ENCODE measurements at places on chromosomes 2 and 18. TPM values are rescaled to one million over a fixed set of nuclear protein-coding genes. Genes with fewer than 3 reads are reported as not detected.

DNA sequence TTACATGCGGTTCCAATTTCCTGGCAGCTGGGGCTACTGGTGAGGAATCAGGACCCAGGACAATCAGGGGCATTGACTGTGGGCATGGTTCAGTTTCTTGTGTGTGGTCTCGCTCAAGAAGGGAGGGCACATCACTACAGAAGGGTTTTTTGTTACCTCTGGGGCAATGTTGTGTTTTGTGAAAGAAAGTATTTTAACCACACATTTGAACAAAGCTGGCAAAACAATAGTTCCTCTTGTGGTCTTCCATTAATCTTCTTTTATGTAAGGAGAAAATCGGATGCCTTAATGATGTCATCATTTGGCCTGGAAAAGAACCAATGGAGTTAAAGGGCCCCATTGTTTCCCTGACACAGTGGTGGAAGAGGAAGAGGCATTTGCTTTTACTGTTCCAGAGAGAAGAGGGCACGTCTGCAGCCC, 197.4 kb downstream of the SH3BP4 start:
- DNase-seq: peak; percentile 59

DNA sequence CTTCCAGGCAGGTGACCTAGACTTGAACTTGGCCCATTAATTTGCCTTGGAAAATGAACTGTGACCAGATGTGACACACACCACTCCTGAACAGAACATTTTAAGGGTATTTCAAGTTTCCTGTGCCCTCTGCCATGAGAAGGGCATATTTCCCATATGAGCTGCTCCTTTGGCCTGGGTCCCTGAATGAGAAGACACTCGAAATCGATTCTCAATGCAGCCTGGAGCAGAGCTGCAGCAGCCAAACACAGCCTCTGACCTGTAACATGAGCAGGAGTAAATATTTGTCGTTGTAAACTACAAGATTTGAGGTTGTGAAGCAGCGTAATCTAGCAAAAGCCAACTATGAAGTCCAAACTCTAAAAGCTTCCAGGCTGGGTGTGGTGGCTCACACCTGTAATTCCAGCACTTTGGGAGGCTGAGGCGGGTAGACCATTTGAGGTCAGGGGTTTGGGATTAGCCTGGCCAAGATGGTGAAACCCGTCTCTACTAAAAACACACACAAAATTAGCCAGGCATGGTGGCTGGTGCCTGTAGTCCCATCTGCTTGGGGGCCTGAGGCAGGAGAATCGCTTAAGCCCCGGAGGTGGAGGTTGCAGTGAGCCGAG, 30.1 kb upstream of the SOS1 start:
- no peak for DNase-seq

The WDR33 gene
- total RNA-seq: 29.1 TPM

- peak; percentile 44 for DNase-seq
Measured at GRCh38 chr18:76457475-76457874, 37.6 kb downstream of the ZNF516 start.

DNA sequence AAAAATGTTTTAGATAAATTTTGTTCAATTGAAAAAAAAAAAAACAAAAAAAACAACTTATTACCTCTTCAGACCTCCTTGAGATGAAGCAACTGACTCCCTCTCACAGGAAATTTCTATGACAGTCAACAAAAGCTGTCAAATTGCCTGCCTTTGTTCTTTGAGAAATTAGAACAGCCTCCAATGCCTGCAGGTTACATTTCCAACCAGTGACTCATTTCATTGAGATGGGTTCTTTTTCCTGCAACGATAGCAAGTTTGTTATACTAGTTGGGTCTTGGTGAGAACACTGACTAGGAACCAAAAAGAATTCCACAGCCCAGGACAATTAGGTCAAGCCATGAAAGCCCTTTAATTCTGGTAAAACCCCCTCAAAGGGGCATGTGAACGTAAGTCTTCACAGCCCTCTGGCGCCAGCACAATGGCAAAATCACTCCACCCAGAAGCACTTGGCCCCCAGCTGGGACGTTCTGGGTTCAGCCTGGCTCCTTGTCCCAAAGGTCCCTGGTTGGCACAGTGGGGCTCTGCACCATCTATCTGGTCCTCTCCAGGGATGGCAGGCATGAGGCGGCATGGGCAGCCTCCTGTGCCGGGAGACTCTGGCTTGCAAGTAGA, 87.0 kb downstream of the SPP2 start:
- peak; percentile 95 for DNase-seq

DNA sequence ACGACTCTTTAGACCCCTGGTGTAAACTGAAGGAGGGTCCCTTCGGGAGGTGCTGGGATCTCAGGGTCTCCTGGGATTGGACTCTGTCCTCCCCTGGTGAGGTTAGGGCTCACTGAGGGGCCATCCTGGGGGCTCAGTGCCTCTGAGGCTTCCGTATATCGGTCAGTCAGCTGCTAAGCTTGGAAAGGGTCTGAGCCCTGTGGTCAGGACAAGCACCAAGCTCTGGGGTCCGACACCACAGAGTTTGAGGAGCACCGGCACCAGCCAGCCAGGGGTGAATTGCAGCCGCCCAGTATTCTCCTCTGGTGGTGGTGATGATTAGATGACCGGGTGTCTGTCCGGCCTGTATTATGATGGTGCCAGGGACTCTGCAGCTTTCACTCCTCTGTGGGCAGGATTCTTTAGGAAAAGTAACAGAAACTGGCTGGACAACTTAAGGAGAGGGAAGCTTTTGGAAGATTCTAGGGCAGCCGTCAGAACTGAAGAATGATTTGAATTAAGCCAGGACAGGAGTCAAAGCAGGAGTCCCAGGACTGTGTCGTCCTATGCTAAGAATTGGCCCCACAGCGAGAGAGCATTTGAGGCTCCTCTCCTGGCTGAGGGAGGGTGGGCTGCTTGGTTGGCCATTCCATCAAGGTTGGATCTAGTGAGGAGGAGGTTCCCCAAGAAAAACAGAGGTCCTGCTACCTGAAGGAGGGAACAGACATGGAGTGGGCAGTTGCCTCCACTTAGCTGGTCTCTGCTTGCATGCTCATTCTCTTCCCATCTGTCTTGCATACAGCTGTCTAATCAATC, 158.6 kb upstream of the HS6ST1 start:
- no peak for DNase-seq

GRCh38 chr2:5921081-5921642, 229.0 kb downstream of the SOX11 start:
- DNase-seq: no peak

DNA sequence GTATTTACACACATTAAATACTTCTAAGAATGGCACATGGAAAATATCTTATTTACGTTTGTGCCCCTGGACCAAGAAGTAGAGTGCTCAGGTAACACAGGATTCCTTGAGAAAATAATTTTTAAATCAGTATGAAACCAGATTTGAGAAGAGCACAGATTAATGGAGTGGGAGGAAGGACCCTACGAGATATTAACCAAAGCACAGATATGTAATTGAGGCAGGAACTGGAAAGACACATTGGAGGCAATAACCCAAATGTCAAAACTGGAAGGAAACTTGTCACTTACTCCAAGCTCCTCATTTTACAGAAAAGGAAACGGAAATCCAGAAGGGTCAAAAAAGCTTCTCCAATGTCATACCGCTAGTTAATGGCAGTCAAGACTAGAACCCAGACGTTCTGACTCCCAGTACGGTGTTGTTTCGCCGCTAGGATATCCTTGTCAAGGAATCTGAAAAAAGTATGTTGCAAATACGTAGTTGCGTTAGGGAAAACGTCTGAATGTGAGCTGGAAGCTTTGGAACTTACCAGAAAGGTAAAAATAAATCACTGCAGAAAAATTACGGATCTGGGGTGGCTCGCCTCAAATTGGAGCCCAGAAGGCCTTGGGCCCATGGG, 634 bp downstream of the MTIF2 start:
- no peak for DNase-seq

- peak; percentile 64 for DNase-seq
Measured at GRCh38 chr2:65708086-65708485, 275.7 kb upstream of the SPRED2 start.

DNA sequence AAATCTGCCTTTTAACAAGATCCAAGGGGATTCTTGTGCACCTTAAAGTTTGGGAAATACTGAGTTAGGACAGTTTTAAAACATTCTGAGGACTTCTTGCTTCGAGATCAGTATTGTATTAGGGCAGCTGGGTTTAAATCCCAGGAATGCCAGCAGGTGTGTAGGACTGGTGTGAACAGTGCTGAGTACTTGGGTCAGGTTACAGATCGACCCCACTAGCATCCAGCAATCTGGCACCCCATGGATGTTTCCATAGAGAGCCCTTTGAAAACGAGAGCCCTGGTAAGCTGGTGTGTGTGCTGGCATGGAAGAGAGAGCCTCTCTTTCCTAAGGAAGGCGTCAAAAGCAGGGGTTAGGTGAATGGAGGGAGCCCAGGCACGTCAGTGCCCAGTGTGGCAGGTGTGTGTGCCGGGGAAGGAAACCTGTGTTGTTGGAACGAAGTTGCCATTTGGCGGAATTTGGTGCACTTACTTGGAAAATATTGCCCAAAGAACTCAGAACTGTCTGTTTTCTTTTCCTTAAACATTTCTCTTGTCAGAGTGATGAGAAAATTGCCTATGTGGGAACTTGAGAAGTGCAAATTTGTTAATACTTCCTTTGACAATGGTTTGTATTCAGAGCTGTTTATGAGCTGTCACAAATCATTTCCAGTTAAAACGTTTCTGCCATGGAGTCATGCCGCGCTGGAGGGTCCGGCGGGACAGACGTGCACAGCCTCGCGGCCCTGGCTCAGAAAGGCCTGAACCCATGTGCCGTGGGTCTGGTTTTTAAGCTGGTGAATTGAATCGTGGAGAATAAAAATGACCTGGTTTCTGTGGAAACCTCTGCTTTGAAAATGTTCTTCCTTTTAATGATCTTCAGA, 38.1 kb downstream of the LDLRAD4 start:
- no peak for DNase-seq

- no peak for DNase-seq
Measured at GRCh38 chr2:147197754-147198483, 646.9 kb upstream of the ACVR2A start.

DNA sequence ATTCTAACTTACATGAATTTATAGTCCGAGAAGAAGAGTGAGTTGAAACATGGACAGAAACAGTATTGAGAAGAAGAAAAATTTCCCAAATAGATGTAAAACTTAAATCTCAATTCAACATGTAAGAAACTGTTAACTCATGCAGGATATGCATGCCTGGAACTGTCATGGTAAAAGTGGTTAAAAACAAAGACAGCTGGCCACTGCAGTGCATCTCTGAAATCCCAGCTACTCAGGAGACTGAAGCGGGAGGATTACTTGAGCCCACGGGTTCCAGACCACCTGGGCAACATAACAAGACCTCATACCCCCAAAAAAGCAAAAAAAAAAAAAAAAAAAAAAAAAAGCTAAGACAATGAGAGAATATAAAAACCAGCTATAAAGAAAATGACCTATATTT, 93.0 kb upstream of the TTC27 start:
- DNase-seq: no peak

The CD8A gene
- total RNA-seq: not detected

- DNase-seq: no peak
Measured at GRCh38 chr2:241568726-241569125, 10.2 kb downstream of the BOK start.

DNA sequence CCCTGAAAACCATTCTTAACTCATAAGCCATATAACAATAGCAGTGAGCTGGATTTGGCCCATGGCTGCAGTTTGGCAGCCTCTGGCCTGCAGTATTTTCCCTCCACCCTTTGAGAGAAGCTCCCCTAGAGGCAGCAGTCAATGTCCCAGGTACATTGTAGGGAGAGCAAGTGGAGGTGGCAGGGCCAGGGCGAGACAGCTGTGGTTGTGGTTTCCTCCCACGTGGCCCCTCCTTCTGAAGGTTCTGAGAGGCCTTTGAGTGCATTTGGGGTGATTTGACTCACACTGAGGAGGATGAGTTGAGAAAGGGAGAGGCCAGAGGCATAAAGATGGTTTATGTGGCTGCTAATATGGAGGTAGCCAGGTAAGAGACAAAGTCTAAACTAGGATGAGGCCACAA, 45.5 kb upstream of the LDAH start:
- DNase-seq: no peak

The ACKR3 gene
- 1.7 TPM for total RNA-seq

The C1QL2 gene
- not detected for total RNA-seq

GRCh38 chr18:69469444-69469919, 68.8 kb downstream of the DOK6 start:
- DNase-seq: peak; percentile 44

- no peak for DNase-seq
Measured at GRCh38 chr2:8461341-8461740, 220.5 kb upstream of the ID2 start.

DNA sequence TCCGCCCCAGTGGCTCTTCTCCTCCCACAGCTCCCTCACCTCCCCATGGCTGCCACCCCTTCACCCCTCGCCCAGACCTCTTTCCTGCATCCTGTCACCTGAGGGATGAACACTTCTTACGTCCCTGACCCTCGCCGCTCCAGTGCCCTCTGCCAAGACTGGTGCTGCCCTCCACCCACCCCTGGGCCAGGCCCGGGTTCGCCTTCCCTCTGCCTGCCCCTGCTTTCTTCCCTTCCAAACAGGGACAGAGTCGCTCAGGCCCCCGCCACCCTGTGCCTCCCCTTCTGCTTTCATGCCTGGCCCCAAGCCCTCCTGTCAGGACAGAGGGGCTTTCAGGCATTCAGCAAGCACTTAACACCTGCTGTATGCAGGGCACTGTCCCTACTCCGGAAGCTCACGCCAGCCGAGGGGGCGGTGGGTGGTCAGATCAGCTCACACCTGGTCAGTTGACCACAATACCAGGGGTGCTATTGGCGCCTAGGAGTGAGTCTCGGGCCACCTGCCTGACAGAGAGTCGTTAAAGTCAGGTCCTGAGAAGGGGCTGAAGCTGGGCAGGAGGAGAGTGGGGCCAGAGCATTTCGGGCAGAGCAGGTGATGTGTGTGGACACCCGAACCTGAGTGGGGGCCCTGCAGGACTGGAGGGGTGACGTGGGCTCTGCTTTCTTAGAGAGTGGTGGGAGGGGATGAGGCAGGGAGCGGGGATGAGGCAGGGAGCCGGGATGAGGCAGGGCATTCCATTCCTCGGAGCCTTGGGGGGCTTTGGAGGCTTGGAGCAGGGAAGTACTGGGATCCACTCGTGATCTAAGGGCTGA, 26.0 kb upstream of the HPCAL1 start:
- DNase-seq: no peak

The SLC20A1 gene
- total RNA-seq: 159 TPM

The FAM237A gene
- total RNA-seq: not detected

The CCDC141 gene
- 0.31 TPM for total RNA-seq

The CMPK2 gene
- total RNA-seq: 12.7 TPM

DNA sequence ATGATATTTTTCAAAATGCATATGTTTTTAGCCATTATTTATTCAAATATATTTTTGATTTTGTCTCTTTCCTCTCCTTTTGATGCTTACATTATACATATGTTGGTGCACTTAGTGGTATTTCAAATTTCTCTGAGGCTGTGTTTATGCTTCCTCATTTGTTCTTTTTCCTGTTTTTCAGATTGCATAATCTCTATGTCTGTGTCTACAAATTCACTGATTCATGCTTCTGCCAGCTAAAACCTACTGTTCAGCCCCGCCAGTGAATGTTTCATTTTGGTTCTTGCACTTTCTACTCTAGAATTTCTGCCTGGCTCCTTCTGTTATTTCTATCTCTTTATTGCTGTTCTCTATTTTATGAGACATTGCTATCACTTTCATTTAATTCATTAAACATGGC, 951.7 kb upstream of the CNTNAP5 start:
- no peak for DNase-seq

GRCh38 chr18:43129946-43130524, 14.6 kb upstream of the RIT2 start:
- DNase-seq: peak; percentile 25

GRCh38 chr2:11784747-11785610, 38.5 kb downstream of the LPIN1 start:
- no peak for DNase-seq

The RTKN gene
- 23.1 TPM for total RNA-seq

The SGPP2 gene
- not detected for total RNA-seq

The SERPINB12 gene
- not detected for total RNA-seq

The FBXO48 gene
- total RNA-seq: 0.43 TPM
